Left colon (tissue), 2 donors: ENCODE measurements at places on chromosomes 3 and 15. TPM values are rescaled to one million over a fixed set of nuclear protein-coding genes. Genes with fewer than 3 reads are reported as not detected.

SAMMSON gene
- not detected for total RNA-seq

GAP43 gene
- 0.61 TPM for total RNA-seq

GADL1 gene
- not detected for total RNA-seq

HYAL1 gene
- 16.4 TPM for total RNA-seq

HESX1 gene
- not detected for total RNA-seq

LMOD3 gene
- 0.17 TPM for total RNA-seq

VPS39 gene
- 56.2 TPM for total RNA-seq

DZIP1L gene
- 1.6 TPM for total RNA-seq

NR2E3 gene
- total RNA-seq, result 0.67 TPM

SMCO1 gene
- total RNA-seq, result not detected

ADCY5 gene
- total RNA-seq, result 4.5 TPM

KNG1 gene
- total RNA-seq, result 2.3 TPM

ACAA1 gene
- total RNA-seq, result 186 TPM
